Activated naive CD8-positive, alpha-beta T cell treated with anti-CD3 and anti-CD28 coated beads, Interleukin-2, amount 50 U/mL, for 24 hours (primary cell): ENCODE measurements at places on chromosomes 7 and 10.

- peak; percentile 83 for DNase-seq
Observed at GRCh38 chr7:151795168-151795811, 81.6 kb downstream of the PRKAG2 start.

- DNase-seq = no peak
Observed at GRCh38 chr10:91328320-91328984, 81.7 kb upstream of the HECTD2 start.

DNA sequence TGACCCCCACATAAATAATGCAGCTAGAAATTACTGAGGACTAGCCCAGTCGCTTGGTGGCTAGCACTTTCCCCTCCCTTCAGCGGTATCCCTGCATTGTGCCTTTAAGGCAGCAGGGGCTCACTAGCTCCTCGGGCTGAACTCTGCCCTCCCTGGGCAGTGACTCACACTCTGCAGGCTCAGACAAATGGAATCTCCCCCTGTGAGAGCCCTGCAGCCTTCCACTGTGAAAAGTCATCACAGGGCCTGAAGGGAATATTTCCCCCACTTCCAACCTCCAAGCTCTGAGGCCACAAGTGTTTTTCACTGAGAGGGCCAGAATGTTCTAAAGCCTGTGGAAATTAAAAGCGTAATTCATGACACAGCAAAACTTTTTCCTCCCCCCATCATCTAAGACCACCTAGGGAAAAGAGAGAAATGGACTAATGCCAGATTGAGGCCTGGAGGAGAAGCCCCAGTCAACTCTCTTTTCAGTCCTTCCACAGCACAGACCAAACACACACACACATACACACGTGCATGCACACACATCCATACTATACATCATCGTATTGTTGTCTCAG lies 93.6 kb upstream of the COL1A2 start:
- no peak for DNase-seq

GRCh38 chr7:126608339-126608776 lies 644.4 kb downstream of the GRM8 start:
- no peak for DNase-seq

DNA sequence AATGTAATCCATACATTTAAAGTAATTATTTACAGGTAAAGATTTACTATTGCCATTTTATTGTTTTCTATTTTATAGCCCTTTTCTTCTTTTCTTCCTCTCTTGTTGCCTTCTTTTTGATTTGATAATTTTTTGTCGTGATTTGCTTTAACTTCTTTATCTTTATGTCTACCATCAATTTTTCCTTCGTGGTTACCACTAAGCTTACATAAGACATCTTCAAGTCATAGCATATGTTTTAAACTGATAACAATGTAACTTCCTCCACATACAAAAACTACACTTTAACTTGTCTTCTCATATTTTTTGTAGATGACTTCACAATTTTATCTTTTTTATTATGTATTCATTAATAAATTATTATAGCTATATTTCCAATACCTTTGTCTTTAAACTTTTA lies 316.6 kb downstream of the PLXDC2 start:
- DNase-seq = no peak

DNA sequence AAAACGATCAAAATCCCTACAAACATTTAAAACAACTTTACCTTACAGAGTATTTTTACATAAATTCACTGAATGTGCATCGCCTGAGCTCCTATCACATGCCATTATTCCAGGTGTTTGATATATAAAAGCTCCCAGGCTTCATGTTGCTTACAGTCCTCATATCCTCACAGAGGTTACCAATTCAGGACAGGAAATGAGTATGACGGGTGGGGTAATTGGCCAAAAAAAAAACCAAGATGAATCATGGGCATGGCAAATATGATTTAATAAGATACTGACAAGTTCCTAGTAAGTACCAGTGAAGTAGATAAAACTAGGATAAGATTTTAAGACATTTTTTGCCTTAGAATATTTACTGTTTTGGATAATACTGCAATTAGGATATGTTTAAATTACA lies 135.8 kb downstream of the KMT2E start:
- DNase-seq = no peak

DNA sequence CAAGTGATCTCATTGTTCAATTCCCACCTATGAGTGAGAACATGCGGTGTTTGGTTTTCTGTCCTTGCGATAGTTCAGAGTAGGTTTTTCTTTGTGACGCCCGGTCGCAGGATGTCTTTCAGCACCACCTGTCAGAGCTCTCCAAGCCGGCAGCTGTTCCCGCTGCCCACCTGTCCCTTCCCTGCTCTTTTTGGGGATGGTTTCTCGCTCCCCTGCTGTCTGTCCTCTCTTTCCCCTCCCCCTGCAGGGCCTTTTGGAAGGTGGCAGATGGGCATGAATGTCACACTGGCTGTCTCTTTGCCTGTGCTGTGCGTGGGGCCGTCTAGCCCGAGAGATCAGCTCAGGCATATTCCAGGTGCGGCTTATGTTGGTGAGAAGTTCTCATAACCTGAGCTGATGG lies 137.0 kb downstream of the GRK5 start:
- no peak for DNase-seq

- no peak for DNase-seq
Observed at GRCh38 chr7:134741907-134742635, 37.4 kb upstream of the CALD1 start.

- peak; percentile 92 for DNase-seq
Observed at GRCh38 chr10:72260239-72260975, 13.3 kb upstream of the DDIT4 start.

- DNase-seq = no peak
Observed at GRCh38 chr7:4762121-4763055, 13.0 kb upstream of the AP5Z1 start.

GRCh38 chr7:134435161-134435920 lies 23.6 kb downstream of the AKR1B1 start:
- DNase-seq = no peak

DNA sequence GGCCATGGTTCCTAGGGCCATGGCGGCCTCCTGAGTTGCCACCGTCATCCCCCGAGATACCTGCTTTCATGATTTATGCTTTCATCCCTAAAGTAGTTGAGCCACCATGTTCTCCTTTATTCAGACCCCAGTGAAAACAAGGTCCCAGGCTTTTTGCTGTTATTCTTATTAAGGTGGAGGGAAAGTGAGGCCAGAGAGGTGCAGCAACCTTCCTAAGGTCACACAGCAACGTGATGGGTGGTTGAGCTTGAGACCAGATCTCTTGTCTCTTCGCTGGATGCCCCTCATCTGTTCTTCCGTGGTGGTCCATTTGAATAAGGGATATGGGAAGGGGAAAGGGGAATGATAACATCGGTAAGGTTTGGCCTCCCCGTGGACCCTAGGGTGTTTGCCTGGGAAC lies 142.2 kb downstream of the C10orf105 start:
- DNase-seq = no peak

DNA sequence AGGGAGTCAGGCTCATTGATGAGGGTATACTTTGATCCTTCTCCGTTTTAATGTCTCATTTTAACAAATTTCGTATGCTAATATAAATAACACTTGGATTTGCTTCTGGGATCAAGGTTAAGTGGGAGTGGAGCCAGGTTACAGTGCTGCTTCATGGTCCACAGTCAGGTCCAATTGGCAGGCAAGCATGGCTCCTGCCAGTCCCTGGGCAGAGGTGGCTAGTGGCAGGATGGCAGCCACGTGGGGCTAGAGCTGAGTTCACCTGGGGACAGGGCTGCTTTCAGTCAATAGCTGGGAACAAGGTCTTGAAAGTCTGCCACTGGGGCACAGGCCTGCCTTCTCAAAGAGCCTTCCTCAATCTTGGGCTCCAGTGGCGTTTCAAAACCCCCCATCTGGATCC lies 16.0 kb upstream of the VWA2 start:
- no peak for DNase-seq

- no peak for DNase-seq
Observed at GRCh38 chr7:130875-131780, 61.2 kb upstream of the FAM20C start.

GRCh38 chr7:31443457-31443856 lies 70.4 kb upstream of the ITPRID1 start:
- DNase-seq = no peak

DNA sequence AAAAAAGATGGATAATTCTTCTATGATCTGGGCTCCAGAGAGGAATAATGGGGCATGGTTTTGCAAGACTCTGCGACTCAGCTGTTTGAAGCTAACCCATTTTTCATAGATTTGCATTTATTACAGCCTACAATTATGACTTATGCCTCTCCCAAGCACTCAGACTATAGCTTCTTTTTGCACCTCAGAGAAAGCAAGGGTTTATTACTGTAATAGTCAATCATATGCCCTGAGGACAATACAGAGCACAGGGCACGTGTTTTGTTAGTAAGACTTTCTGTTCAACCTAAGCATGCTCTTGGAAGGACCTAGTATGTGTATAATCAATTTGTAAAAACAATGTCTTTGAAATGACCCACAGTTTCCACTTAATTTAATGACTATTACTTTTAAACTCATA lies 221.2 kb downstream of the PARD3 start:
- DNase-seq = no peak

DNA sequence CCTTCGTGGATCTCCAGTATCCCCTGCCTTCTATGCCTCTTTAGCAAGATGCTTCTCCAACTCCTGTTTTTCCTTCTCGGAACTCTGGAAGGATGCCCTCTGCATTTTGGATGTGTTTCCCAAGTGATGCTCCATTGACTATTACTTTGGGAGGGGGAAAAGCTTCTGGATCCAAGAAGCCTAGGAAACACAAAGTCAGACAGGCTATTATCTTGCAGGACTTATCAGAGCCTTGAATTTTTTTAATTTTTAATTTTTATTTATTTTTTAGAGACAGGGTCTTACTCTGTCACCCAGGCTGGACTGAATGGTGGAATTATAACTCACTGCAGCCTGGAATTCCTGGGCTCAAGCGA lies 21.1 kb downstream of the TMEM270 start:
- DNase-seq = no peak

GRCh38 chr10:76000550-76000949 lies 569.1 kb downstream of the LRMDA start:
- DNase-seq = no peak

DNA sequence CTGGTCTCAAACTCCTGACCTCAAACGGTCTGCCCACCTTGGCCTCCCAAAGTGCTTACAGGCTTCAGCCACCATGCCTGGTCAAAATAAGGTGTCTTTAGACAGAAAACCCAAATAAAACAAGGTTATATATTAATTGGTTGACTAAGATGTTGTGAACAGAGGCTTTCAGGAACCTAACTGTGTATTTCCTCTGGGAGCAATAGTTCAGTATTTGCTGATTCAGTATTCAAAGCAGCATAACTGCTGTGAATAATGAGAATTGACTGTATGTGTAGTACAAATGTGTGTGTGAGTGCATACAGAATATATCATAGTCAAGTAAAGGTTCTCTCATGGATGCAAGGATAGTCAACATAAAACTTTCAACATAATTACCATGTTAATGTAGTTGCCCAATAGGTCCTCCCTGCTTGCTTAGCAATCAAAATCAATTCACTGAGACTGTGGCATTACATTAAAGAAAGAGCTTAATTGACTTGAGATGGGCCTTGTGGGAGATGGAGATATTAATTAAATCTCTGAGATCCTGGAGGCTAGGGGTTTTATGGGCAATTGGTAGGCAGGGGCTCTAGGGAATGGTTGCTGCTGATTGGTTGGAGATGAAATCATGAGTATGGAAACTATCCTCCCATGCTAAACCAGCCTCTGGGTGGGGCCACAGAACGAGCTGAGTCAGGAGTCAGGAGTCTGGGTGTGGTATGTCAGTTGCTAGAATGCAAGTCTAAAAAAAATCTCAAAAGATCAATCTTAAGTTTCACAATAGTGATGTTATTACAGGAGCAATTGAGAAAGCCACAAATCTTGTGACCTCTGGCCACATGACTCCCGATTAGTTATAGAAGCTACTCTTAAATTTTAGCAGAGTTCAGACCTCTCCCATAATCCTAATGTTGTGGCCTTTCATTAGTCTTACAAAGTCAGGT lies 162.7 kb downstream of the AKR1D1 start:
- DNase-seq = no peak

DNA sequence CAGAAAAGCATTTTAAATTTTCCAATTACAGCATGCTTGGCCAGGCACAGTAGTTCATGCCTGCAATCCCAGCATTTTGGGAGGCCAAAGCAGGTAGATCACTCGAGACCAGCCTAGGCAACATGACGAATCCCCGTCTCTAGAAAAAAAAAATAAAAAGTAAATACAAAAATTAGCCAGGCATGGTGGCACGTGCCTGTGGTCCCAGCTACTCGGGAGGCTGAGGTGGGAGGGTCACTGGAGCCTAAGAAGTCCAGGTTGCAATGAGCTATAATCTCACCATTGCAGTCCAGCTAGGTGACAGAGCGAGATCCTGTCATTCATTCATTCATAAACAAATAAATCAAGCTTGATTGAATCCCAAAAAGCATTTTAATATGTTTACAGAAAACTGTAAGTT lies 234.9 kb downstream of the PARD3 start:
- no peak for DNase-seq

- DNase-seq = no peak
Observed at GRCh38 chr10:98533746-98534445, 87.2 kb upstream of the HPS1 start.

DNA sequence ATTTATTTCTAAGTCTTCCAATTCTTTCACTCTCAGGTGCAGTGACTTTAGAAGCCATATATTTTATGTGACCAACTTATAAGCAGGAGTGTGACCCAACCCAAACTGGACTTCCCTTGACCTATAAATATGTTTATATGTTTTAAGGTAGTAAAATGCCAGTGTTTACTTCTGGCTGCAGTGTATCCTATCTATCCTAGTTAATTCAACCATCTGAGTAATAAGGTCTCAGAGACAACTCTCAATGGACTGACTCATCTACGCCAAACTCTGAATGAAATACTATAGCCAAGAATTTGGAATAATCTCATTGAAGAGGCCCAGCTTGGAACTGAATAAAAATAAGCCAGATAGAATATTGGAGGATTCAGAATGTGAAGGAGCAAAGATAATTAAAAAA lies 544.5 kb upstream of the SORCS1 start:
- DNase-seq = no peak

- no peak for DNase-seq
Observed at GRCh38 chr7:81767926-81768325, 1.9 kb downstream of the HGF start.
